ENCODE measurements at places on chromosomes 6 and 20.

- peak; percentile 22 for DNase-seq
Observed at GRCh38 chr6:126170978-126171382, 168.9 kb upstream of the CENPW start.

DNA sequence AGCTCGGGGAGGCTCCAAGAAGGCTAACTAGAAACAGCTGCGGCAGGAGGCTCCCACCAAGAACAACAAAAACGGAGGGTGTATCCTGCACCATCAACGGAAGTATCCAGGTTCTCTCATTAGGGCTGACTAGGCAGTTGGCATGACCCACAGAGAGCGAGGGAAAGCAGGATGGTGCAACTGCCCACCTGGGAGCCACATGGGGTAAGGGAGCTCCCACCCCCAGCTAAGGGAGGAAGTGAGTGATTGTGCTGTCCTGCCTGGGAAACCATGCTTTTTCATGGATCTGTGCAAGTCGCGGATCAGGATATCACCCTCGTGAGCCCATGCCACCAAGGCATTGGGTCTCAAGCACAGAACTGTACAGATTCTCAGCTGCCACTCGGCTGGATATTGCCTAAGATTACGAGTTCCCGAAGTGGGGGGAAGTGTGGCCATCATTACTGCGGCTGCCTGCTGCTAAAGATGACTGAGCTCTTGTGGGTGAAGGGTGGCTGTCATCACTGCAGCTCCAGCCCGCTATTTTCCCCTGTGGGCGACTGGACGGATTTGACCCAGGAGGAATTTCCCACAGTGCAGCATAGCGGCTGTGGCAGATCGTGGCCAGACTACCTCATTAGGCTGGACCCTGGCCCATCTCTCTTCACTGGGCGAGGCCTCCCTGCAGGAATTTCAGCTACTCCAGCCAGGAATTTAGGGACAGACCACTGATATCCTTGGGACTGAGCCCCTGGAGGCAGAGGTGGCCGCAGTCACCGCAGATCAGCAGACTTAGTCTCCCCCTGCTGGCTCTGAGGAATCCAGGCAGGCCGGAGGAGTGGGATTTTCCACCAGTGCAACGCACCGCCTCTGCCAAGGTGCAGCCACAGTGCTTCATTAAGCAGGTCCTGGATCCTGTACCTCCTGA, 515.7 kb downstream of the FRK start:
- DNase-seq = peak; percentile 72

DNA sequence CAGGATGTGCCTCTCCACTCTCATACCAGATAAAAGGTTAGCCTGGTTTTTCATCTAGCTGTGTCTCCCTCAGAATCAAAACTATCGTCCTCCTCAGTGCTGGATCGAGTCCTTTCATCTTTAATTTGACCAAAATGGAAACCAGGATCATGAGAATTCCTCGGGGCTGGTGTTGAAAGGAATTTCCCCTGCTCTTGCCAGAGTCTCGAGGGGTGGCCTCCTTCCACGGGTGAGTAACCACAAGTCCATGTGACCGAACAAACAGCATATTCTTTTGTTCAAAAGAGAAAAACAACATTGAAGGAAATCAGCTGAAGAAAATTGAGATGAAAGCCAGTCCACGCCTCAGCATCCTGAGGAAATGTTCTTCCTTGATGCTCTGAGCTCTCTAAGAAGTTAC, 165.9 kb upstream of the CDYL start:
- DNase-seq = peak; percentile 96

DNA sequence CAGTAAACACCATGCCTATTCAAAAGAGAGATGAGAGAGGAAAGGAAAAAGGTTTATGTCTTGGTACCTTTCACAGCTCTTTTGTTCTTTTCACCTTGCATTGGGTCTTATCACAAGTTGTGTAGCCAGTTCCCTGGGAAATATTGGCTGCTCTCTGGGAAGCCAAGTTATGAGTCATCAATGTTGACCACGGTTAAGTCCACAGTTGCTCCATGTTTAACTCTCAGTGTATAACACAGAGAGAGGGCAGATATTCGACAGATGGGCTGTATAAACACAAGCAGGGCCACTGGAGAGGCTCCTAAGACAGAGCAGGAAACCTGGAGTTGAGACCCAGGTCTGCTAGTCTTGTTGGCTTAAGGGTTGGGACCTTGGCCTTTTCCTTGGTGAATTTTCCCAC, 718.6 kb downstream of the QKI start:
- DNase-seq = peak; percentile 8

GRCh38 chr20:6395695-6396094, 272.9 kb upstream of the FERMT1 start:
- peak; percentile 0 for DNase-seq

DNA sequence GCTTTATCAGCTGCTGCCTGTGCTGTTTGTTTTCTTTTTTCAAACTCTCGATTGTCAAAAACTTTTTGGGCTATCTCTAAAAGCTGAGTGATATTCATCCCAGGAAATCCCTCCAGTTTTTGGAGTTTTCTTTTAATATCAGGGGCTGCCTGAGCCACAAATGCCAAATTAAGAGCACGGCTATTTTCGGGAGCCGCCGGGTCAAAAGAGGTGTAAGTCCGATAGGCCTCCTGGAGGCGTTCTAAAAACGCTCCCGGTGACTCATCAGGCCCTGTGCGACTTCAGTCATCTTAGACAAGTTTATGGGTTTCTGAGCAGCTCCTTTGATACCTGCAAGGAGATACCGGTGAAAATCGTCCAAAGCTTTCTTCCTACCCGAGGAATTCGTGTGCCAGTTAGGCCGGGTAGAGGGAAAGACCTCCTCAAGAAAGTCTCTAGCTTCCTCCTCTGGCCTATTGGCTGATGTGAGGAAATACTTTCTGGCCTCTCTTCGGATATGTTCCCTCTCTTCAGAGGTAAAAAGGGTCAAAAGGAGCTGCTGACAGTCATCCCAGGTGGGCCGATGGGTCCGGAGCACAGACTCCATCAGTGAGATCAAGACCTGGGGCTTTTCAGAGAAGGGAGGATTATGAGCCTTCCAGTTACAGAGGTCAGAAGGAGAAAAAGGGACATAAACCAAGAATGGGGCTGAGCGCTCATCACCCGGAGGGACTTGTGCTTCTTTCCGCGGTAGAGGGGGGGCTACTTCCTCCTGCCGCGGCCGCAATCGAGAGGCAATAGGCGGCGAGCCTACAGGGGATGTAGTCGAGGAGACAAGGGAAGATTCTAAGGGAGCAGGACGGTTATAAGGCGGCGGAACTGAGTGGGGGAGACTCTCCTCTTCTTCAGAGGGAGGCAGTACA, 151.1 kb downstream of the TRIM27 start:
- DNase-seq = no peak

GRCh38 chr6:44251576-44252524, 4.9 kb downstream of the HSP90AB1 start:
- DNase-seq = no peak

DNA sequence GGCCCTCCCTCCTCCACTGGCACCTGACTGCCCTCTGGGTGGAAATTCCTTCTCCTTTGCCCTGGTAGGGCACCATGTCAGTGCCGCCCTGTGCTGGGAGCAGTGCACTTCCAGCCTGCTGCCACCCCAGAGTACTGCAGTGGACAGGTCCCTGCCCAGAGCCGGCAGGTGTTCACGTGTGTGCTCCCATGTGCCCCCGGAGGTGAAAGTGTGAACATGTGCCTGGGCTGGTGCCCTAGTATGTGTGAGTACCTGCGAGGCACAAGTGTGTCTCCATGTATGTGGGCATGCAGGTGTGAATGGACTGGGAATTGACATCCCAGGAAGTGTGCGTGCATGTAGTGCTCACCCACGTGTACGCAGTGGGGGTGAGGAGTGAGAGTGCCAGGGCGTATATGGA, 29.4 kb downstream of the SDCBP2 start:
- no peak for DNase-seq

- no peak for DNase-seq
Observed at GRCh38 chr20:51969191-51969590, 166.9 kb upstream of the SALL4 start.

GRCh38 chr6:138719744-138720143, 53.8 kb upstream of the CCDC28A start:
- no peak for DNase-seq

GRCh38 chr6:96304997-96305396, 216.6 kb upstream of the UFL1 start:
- no peak for DNase-seq

DNA sequence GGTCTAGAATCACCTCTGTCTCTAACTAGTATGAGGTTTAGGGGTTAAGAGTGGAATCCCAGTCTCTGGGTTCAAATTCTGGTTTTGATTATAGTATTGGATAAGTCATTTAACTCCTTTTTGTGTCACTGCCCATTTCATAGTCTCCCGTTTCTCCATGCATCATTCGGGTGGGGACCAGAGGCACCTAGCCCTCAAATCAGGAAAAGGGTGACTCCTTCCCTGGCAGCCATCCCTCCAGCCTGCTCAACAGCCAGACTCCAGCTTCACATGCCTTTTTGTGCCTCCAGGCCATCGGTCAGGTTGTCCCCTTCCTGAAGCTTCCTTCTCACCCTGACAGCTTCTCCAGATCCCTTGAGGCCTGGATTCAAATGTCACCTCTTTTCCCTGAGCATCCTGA, 139.8 kb downstream of the DHX35 start:
- DNase-seq = no peak

GRCh38 chr6:25456249-25457040, 177.3 kb downstream of the CARMIL1 start:
- DNase-seq = no peak

GRCh38 chr6:103885446-103885845, 974.3 kb downstream of the HACE1 start:
- DNase-seq = no peak

DNA sequence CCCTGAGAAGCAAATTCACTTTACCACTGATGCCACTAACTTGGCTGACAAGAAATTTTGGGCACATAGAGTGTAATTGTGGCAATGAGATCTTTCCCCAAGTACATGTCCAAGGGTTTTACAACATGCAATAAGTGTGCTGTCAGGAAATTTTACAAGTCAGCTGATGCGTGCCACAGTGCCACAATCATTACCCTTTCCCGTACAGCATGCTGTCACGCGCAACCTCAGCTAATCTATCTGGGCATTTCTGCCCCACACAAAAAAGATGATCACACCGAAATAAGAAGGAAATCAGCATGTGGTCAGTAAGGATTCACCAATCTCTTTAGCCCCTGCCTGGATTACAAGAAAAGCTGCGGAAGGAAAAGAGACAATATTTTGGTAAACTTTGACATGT, 163.6 kb upstream of the PREP start:
- no peak for DNase-seq

DNA sequence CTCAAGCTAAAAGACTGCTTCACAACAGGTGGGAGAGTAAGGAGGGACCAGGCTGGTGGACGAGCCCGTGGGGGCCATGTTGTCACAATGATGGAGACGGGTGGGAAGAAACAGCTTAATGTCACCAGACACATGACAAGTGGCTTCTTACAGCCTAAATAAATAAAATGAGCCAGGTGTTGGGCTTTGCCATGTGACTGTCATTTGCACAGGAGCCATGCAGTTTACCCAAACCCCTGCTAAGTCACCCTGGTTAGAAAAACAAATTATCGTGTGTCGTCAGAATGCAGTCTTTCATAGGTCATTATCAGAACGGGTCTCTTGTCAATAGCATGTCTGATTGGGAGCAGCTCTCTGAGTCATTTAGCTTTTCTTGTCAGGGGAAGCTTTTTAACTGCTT, 18.5 kb downstream of the BTBD3 start:
- DNase-seq = no peak

GRCh38 chr6:122495612-122496011, 24.0 kb upstream of the SERINC1 start:
- DNase-seq = no peak

- DNase-seq = no peak
Observed at GRCh38 chr6:77987035-77987384, 334.2 kb downstream of the MEI4 start.

DNA sequence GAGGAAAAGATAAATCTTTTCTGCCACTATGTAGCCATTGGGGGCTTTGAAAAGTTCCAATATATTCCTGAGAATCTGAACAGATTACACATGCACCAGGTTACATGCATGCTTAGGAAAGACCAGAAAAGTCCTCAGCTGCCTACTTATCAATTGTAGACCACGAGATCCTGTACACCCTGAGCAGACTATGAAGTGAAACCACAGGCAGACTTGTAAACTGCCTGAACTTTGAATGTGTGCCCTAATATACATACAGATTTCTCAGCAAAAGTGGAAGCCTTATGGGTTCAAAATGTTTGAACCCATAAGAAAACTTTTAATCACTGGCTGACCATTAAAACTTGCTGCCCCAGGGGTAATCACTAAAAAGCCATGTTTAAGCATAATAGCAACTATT, 273.5 kb upstream of the RUNX2 start:
- DNase-seq = peak; percentile 37

- no peak for DNase-seq
Observed at GRCh38 chr6:26533532-26533931, 4.6 kb upstream of the HMGN4 start.

DNA sequence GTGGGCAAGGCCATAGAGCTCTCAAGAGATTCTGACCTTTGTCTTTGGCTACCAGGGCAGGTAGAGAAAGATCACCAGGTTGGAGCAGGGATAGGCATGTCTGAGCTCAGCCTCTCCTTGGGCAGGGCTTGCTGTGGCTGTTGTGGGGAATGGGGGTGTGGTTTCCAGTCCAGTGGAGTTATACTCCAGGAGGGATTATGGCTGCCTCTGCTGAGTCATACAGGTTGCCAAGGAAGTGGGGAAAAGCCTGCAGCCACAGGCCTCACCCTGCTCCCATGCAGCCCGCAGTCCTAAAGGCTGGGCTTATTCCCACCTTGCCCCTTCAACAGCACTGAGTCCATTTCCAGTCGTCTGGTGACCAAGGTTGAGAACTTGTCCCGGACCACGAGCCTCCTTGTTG, 21.9 kb downstream of the MEP1A start:
- DNase-seq = no peak

GRCh38 chr6:139917951-139918630, 543.6 kb upstream of the CITED2 start:
- no peak for DNase-seq

DNA sequence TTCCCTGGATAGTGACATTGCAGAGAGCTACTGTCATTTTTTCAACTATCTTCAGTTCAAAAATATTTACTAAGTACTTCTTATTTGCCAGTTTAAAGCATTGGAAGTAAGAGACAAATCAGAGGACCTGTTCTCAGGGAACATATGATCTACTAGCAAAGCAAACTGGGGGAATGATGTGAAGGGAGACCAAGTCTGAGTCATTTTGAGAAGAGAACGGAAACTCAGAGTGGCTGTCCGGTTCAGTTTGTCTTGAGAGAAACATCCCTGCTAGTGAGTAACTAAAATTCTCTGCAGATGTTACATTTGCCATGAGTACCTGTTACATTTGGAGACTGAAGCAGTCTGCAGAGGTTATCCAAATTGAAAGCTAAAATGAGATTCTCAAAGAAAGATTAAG, 118.3 kb downstream of the KCNQ5 start:
- no peak for DNase-seq

DNA sequence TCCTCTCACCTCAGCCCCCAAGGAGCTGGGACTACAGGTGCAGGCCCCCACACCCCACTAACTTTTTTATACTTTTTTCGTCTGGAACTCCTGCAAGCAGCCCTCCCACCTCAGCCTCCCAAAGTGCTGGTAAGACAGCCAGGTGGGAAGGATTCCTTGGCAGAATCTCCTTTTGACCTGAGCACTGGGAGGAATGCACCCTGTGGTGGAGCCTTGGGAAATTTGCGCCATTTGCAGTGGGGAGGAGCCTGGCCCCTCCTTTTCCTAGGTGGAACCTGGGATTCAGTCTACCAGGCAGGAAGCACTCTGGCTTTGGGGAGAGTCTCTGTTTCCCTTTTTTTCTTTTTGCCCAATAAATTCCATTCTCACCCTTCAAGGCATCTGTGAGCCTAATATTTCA, 2.3 kb upstream of the RNGTT start:
- DNase-seq = no peak

- no peak for DNase-seq
Observed at GRCh38 chr20:25380945-25381614, 9.6 kb downstream of the ABHD12 start.
